ENCODE measurements at places on chromosomes 5 and 9. TPM values are rescaled to one million over a fixed set of nuclear protein-coding genes. Genes with fewer than 3 reads are reported as not detected.

Gene POLR3G
- 3.6 TPM for total RNA-seq

Gene ENTPD8
- total RNA-seq = not detected

Gene MGAT4B
- 207 TPM for total RNA-seq

Gene PCDHB6
- total RNA-seq = 0.20 TPM

Gene NR6A1
- total RNA-seq = 0.39 TPM

Gene GPX3
- 56.0 TPM for total RNA-seq

Gene LCN1
- total RNA-seq = 0.20 TPM
